ENCODE measurements at places on chromosomes 13 and 19.
A peak's percentile ranks its signal among the peaks of the same experiment; 100 is the strongest.

GRCh38 chr19:27765912-27766725 is 1446.8 kb downstream of the UQCRFS1 start:
- DNase-seq, result no peak

- DNase-seq, result no peak
Measured at GRCh38 chr13:50892210-50892944, 17.2 kb upstream of the RNASEH2B start.

DNA sequence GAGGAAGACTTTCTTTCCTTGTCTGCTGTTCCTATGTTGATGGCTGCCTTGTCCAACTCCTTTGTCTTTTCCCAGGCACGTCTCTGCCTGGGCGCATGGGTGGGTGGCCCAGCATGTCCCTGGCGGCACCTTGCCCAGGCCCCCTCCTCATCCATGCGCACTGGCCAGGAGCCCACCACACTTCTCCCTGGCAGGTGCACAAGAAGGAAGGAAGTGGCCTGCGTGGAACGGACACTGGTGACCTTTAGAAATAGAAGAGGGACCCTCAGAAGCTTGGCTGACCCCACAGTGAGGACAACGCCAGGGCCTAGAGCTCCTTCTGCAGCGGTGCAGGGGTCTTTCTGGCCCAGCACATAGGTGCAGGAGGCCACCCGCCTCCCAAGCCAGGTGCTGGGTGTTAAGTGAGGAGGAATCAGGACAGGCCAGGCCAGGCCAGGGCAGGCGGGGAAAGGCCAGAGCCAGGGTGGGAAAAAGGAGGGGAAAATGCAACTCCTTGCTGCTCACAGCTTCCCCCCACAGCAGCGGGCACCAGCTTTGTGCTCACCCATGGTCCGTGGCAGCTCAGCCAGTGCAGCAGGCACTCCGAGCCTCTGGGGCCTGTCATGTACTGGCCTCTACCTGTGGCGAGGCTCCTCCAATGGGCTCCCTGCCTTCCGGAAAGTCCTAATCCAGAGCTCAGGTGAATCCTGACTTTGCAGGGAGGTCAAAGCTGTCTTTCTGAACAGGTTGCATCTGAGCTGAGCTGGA is 104.0 kb downstream of the SOX1 start:
- DNase-seq, result no peak

GRCh38 chr19:38683393-38684077 is 36.1 kb downstream of the ACTN4 start:
- DNase-seq, result peak; percentile 87

DNA sequence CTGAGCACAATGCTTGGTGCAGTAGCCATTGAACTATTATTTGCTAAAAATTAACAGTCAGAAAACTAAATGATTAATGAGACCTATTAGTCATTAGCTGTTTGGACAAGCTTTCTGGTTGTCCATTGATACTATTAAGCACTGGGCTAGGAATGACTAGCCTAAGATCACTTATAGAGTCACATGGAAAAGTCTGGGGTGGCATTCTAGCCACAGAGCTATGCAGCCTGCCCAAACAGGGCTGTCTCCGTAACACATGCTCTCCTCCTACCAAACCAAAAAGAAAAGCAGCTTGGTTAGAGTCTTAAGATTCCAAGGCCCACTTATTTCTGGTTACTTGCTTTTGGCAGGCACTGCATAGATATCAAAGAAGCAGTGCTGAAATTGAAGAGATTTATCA is 193.5 kb upstream of the NBEA start:
- DNase-seq, result no peak

- DNase-seq, result peak; percentile 69
Measured at GRCh38 chr13:110644892-110645521, 29.7 kb downstream of the NAXD start.

DNA sequence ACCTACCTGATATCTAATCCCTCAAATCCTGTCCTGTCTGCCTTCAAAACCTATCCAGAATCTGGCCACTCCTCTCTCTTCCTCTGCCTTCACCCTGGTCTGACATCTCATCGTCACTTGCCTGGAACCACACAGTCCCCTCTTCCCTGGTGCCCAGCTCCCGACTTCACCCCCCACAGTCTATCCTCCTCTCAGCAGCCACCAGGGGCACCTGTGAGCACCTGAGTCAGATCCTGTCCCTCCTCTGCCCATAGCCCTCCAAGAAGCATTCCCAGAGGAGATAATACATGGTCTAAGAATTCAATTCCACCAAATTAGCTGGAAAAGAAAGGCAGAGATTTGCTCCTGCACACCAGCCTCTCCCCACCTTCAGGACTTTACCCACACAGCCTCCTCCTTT is 48.9 kb downstream of the ZNRF4 start:
- no peak for DNase-seq

GRCh38 chr13:80214521-80214991 is 126.4 kb downstream of the SPRY2 start:
- DNase-seq, result no peak
